SJSA1 (cell line): ENCODE measurements at places on chromosomes 5 and 9. TPM values are rescaled to one million over a fixed set of nuclear protein-coding genes. Genes with fewer than 3 reads are reported as not detected.

Gene LCN10
- total RNA-seq, result not detected in 2 replicates

Gene IL9
- total RNA-seq, result not detected in 2 replicates

Gene SEC61B
- 114 and 164 TPM in 2 replicates for total RNA-seq

Gene MAPKAP1
- total RNA-seq, result 76.2 and 88.5 TPM in 2 replicates

Gene NUTM2F
- not detected in 2 replicates for total RNA-seq

Gene RETREG1
- total RNA-seq, result 0.26 and 1.7 TPM in 2 replicates

Gene PCDHB7
- total RNA-seq, result 0.85 and 0.87 TPM in 2 replicates

Gene NKD2
- 0.37 TPM in 1 of 2 replicates, not detected in the other for total RNA-seq

Gene WDR31
- total RNA-seq, result 0.24 and 2.0 TPM in 2 replicates

Gene GRIN3A
- total RNA-seq, result not detected in 2 replicates
